ENCODE measurements at places on chromosomes 6 and 20.

- no peak for DNase-seq
These were observed 120.4 kb downstream of the KHDC1L start for GRCh38 chr6:73104921-73105320.

DNA sequence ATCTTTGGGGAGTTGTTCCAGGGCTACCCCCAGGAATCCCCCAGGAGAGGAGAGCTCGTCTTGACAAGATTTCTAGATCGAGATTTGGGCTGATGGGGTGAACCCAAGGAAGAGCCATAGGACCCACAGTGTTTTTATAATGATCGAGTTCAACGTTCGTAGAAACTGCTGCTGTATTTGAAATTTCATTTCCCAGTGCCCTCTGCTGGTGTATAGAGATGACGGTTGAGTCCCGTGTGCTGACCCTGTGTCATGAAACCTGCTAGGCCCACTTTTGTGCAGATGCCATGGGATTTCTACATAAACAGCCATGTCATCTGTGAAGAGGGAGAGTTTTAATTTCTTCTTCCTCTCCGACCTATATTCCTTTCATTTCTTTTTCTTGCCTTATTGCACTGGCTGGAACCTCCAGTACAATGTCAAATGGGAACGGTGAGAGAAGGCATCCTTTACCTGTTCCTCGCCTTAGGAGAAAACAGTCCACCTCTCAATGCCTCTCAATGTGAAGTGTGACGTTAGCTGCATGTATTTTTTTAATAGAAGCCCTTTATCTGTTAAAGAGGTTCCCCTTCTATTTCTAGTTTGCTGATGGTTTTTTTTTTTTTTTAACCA lies 28.6 kb upstream of the NTSR1 start:
- DNase-seq, result no peak

DNA sequence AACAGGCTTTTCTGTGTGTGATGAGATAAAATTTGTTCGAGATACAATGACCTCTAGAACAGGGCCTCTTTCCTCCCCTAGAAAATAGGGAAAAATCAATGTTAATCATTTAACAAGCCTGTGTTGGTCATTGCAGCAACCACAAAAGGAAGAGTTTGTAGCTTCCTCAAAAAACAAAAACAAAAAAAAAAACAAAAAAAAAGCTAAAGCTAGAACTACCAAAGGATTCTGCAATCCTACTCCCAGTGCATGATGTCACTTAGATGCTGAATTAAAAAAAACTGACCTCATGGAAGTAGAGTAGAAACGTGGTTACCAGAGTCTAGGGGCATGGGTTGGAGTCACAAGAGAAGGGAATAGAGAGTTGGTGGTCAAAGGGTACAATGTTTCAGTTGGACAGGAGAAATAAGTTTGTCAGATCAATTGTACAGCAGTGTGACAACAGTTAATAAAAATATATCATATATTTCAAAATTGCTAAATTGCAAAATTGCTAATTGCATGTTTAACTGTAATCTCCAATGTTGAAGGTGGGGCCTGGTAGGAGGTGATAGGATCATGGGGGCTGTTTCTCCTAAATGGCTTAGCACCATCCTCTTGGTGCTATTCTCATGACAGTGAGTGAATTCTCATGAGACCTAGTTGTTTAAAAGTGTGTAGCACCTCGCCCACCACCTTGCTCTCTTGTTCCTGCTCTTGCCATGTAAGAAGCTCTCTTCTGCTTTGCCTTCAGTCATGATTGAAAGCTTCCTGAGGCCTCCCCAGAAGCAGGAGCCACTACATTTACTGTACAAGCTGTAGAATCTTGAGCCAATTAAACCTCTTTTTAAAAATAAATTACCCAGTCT lies 163.4 kb upstream of the SIM1 start:
- no peak for DNase-seq

DNA sequence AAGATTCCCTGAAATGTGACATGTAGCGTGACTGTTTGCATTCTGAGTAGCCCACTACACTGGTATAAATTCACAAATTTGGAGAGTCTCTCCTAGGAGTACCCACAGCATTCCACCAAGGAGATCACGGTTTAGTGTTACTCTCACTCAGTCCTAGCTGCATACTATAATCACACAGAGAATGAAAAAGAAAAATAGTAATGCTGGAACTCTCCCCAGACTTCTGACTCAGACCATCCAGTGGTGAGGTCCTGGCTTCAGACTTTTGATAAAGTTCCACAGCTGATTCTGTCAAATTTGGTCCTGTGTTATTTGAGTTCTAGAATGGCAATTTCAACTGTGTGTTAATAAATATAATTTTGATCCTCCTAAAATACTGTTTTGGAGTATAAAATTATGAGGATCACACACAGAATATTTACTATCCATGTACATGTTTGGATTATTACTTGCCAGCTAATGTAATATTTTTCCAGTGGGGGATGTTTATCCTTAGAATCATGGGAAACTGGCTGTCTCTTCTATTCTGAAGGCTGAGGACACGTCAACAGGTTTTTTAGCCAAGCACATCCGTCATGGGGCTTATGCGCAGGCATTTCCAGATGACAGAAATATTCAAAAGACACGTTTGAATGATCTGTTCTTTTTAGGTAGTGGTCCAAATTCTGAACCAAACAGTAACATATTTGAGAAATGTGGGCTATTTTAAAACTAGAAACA lies 5.1 kb upstream of the KIAA0408 start:
- peak; percentile 38 for DNase-seq

DNA sequence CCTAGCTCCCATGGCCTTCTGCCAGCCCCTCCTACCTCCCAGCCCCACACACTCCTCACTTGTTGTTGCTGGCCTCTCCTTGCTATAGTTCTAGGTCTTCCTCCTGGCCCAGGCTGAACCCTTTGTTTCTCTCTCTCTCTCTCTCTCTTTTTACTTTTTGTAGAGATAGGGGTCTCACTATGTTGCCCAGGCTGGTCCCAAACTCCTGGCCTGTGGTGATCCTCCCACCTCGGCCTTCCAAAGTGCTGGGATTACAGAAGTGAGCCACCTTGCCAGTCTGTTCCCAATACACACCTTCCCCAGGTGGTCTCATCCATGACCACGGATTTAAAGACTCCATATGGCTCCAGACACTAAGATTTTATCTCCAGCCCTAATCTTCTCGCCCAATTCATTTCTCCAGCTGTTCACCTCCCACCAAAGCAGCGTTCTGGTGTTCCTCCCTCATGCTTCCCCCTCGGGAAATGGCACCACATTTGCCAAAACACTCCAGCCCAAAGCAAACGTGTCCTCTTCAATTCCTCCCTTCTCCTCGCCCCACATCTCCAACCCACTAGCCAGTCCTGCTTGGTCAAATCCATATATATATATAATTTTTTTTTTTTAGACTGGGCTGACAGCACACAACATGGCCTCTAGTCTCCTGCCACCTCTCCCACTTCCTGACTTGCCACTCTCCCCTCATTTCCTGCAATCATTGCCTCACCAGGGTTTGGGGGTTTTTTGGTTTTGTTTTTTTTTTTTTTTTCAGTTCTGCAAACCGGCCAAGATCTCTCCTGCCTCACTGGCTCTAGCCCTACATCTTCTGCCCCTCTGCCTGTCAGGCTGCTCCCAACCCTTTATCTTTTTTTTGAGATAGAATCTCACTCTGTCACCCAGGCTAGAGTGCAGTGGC lies 104.4 kb downstream of the NCR2 start:
- DNase-seq, result no peak

DNA sequence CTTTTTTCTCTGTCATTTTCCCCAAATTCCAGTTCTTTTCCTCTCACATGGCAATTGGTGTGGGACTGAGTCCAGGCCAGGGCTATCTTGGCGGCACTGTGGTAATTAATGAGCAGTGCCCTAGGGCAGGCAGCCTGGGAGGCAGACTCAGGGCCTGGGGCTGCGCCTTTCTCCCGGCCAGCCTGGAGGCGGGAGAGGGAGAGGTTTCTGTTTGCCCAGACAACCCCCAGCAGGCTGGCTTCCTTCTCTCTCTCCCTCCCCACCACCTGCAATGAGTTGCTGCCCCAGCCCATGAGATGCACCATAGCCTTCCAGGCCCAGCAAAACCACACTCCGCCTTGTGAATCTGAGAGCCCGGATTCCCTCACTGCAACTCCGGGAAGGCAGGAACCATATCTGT lies 15.1 kb upstream of the CCDC167 start:
- no peak for DNase-seq

Measured in lower leg skin (tissue), 4 donors.